ENCODE measurements at places on chromosomes 3 and 15.

DNA sequence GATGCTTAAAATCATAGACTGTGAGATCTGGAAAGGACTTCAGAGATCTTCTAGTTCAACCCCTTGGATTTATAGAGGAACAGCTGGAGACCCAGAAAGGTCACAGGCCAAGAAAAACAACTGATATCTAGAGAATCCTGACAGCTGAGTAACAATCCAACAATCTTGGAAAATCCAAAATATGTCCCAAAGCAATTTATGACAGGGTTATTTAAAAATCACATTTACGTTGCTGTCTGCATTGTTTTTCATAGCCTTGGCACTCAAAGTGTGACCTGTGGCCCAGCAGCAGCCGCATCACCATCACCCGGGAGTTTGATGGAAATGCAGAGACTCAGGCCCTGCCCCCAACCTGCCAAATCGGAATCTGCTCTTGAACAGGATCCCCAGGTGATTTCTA is 78.8 kb downstream of the FBN1 start:
- DNase-seq: no peak

GRCh38 chr3:48397767-48398681 is 26.0 kb downstream of the FBXW12 start:
- DNase-seq: no peak

GRCh38 chr15:101167411-101167752 is 84.5 kb downstream of the CHSY1 start:
- DNase-seq: no peak

- DNase-seq: no peak
Observed at GRCh38 chr3:184633237-184633579, 71.6 kb downstream of the EPHB3 start.

GRCh38 chr3:103247459-103247858 is 812.6 kb downstream of the ZPLD1 start:
- DNase-seq: no peak

DNA sequence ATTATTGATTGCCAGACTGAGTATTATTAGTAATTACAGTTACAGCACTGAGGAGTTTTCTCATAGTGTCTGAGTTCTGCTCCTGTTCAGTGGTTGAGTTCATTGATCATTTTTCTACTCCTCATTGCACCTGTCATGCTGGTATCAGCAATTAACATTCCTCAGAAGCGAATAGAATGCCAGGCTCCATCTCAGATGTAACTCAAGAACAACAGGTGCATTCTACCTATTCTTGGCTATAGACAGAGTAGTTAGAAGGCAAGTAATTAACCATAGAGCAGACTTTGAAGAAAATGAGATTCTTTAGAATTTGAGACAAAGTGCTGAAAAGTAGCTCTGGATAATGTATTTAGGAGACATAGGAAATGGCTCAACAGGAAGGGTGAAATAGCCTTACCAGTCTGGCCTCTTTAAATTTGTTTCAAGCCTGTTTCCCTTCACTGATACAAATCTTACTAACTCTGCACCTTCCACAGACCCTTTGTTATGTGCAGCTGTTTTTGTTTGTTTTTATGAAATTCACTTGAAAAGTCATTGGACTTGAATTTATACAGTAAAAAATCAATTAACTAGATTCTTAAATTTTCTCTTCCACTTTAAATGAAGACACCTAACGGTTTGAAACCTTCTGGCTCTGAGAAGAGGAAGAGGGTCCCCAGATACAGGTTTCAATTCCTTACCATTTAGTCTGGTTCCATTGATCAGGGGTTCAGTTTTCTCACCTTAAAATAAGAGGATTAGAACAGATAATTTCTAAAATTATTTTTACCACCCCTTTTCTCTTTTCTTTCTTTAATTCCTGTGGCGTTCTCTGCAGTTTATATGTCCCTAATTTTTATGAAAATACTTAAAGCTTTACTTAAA is 109.6 kb downstream of the FNDC3B start:
- no peak for DNase-seq

DNA sequence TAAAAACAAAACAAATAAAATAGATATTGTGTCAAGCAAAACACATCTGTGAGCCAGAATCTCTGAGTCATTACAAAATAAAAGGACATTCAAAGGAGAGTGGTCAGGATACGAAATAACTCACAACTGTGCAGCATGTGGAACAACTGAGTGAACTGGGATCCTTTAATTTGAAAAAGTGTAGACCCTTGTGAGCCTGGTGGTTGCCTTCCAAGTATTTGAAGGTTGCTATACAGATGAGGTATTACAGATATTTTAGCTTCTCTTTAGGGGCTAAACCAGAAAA is 26.7 kb downstream of the KCNMB2 start:
- no peak for DNase-seq

DNA sequence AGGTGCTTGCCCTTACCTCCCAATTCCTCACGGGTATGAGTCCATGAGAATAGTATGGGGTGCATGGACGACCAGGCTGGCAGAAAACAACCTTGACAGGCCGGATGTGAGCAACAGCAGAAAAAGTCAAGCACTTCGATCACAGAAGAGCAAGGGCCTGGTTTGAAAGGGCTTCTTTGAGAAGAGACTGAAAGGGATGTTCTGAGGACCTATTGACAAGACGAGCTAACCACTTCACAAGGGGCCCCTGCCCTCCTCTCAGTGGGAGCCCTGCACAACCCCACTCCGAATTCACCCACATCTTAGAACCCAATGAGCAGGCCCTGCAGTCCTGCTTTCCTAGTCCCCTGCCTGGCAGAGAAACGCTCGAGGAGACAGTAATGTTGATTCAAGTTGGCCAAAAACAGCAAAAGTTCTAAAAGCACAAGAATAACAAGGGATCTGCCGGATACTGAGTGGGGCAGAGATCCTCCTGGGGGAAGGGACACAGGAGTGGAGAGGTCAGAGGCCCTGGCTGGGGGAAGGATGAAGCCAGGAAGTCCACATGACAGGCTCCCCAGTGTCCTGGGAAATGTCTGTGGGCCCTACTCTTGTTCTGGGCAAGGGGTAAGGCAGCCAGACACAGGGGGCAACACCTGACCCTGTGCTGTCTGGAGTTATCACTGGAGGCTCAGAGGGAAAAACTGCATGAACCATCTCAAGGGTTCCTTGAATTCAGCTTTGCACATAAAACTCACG is 14.8 kb upstream of the CX3CR1 start:
- DNase-seq: no peak

GRCh38 chr15:43376017-43376705 is 5.3 kb downstream of the TUBGCP4 start:
- no peak for DNase-seq

DNA sequence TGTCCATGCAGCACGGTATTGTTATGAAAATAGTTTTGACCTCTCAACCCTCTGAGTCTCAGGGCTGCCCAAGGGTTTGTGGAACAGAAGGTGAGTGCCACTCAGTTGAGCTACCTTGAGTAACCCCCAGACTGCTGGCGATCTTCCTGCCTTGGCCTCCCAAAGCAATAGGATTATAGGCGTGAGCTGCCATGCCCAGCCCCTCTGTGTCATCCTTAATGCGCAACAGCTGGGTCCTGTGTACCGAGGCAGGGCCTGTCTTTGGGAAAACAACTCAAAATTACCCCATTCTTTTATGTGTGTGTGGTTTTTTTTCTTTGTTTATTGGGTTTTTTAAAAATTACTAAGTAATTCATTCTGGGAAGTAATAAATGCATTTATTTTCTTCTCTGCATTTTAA is 78.3 kb upstream of the TPM1 start:
- no peak for DNase-seq

DNA sequence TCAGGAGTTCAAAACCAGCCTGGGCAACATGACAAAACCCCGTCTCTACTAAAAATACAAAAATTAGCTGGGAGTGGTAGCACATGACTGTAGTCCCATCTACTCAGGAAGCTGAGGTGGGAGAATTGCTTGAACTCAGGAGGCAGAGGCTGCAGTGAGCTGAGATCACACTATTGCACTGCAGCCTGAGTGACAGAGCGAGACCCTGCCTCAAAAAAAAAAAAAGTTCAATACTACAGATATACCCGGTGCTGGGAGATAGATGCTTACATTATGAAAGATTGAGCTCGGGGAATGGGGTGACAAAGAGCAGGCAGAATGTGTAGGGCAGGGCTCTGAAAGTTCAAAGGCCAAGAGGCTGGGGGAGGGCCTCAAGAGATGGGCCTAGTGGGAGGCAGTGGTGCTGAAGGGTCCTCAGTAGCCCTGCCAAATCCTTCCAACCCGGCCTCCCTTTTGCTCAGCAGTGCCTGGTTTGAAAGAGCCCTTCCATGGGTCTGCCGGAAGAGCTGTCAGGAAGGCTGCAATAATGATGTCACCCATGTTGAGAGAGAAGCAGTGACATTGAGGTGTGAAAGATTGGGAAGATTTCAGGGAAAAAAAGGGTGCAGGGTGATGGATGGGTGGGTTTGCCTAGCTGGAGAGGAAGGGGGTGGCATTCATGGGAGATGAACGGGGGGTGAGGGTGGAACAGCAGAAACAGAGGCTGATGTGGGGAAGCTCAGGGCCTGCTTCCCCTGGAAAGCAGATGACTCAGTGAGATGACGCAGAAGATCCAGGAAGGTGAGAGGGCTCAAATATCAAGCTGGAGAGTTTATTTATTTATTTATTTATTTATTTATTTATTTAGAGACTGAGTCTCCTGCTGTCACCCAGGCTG is 20.0 kb upstream of the IREB2 start:
- DNase-seq: no peak

GRCh38 chr15:85318048-85318731 is 62.2 kb upstream of the AKAP13 start:
- DNase-seq: no peak

DNA sequence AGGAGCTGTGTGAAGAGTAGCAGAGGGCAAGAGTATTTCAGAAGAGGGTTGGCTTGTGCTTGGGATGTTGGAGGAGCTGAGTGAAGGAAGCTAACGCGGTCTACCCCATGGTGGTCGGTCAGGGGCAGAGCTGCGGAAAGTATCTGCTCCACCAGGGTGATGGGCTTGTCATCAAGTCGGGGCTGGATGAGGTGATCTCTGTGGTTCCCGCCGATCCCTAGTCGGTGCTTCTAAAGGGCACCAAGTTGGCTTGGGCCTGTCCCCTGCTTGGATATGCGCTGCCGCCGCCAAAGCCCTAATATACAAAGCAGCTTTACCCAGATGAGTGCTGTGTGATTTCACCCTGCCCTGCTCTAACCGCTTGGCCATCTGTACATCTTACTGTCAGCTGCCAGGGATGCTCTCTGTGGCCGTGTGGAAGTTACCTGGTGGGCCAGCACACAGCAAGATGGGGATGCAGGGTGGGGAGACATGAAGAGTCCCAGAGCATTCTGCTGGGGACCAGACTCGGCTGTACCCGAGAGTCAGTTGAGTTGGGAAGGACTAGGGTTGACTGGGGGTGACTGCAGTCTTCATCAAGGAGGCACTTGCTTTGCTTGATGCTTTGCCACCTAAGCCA is 226.1 kb upstream of the BHLHE40 start:
- DNase-seq: no peak

GRCh38 chr15:97234851-97235610 is 725.5 kb upstream of the ARRDC4 start:
- DNase-seq: no peak

GRCh38 chr3:119681279-119681678 is 4.1 kb upstream of the COX17 start:
- DNase-seq: no peak

- DNase-seq: no peak
Observed at GRCh38 chr15:68638953-68639515, 60.2 kb downstream of the CORO2B start.

GRCh38 chr3:95705786-95706418 is 1108.5 kb upstream of the EPHA6 start:
- no peak for DNase-seq

DNA sequence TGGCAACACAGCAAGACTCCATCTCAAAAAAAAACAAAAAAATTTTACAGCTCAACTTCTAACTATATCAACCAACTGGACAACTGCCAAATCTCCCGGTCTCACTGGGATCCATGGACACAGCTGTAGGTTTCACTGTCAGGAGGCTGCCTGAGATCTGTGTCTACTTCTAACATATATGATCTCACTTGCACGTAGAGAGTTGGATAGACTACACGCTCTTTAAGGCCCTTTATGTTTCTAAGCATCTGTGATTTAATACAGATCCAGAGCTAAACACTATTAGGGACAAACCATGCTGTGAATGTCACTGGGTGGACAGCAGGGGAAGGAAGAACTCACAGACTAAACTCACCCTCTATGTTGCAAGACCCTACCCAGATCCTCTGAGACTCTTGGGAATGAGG is 13.0 kb upstream of the APOD start:
- no peak for DNase-seq

GRCh38 chr15:47384341-47384740 is 333.0 kb upstream of the SEMA6D start:
- DNase-seq: no peak

DNA sequence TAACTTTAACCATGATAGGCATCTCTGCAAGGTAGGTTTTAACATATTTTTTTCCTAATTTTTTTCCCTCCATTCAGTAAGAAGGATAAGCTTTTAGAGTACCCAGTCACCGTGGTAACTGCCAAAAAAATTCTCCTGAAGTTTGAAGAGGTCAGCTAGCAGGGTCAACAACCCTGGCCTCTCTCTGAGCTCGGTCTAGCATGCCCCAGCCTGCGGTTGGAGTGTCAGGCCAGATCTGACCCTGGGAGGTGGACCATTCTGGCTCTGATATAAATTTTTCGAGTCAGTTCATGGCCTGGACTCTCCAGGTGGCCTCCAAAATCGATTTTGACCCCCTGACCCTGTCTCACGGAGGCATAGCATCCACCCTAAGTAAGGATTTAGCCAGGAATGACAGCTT is 29.7 kb downstream of the SOX2 start:
- no peak for DNase-seq

GRCh38 chr3:43729707-43730414 is 39.1 kb downstream of the ABHD5 start:
- DNase-seq: no peak

GRCh38 chr3:141000686-141001085 is 50.5 kb upstream of the SPSB4 start:
- no peak for DNase-seq

Measured in suprapubic skin (tissue), 4 donors.